Jurkat, Clone E6-1 (cell line): ENCODE measurements at places on chromosomes 1 and 21.

DNA sequence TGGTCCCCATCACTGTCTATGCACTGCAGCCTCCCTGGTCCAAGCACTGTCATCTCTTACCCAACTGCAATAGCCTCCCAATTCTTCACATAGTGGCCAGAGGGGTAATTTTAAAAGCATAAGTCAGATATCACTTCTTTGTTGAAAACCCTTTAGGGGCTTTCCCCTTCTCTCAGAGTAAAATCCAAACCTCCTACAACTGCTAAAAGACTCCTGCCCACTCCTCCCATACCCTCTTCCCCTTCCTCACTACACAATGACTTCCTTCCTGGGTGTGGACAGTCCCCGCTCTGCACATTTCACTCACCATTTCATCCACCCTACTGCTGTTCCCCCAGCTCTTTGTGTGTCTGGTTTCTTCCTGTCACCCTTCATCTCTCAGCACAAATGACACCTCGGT is 8.3 kb downstream of the MCOLN2 start:
- DNase-seq: no peak

GRCh38 chr1:167542109-167543032 is 11.2 kb downstream of the CREG1 start:
- no peak for DNase-seq

DNA sequence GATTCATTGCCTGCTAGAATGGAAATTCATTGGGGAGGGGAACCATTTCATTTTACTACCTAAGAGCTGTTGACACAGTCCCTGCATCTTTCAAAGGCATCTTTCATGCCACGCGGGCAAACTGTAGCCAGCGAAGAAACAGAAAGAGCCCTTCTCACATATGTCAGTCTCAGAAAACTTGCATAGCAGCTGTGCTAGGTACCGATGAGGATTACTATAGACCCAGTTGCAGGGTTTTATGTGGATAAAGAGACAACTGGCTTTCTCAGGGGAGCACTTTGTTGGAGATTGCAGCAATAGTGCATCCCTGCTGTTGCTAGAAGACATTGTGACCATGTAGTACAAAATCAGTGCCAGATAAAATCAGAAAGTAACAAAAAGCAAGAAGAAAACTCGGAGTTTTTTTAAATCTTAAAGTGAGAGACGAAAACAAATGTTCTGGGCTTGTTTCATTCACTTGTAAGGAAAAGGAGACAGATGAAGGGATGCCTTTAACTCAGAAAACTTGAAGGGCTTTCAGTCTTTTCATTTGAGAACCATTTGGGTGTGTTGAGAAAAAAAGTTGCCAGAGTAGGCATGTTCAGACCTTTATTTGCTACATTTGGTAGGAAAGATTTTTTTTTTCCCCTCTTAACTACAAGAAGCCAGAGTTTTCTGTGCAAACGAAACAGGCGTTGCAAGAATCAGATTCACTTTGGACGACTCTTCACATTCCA is 804.1 kb downstream of the USP25 start:
- DNase-seq: no peak

DNA sequence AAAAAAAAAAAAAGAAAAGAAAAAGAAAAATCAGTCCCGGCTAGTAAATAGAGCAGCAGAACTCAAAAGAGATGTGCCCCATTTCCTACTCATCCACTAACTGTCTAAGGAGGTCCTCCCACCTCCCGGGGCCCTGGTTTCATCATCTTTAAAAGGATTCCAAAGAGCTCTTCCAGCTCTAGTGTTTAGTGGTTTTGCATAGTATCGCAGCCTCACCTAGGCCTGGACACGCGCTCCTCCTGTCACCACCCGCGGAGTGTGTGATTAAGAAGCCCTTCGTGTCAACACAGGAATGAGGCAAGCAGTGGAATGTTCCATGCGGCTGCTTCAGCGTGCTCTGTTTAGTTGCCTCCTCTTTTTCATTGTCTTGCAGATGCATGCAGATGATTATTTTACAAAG is 49.0 kb downstream of the LBR start:
- no peak for DNase-seq

DNA sequence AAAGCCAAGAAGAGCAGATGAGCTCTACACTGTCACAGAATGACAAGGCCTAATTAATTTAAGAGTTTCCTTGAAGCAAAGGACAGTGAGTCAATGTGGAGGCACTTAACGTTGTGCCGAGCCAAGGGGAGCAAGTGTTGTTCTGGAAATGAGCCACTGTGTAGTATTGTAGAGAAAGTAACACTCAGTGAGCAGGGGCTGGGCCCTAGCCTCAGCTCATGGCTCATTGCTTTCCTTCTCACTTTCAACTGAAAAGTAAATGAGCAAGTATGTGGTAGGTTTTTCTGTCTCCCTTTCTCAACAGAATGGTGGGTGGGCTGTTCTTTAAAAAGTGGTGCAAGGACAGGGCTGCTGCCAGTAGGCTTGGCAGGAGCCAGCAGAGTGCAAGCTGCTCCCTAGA is 11.8 kb upstream of the KIAA0040 start:
- DNase-seq: no peak

- no peak for DNase-seq
Measured at GRCh38 chr21:29174607-29175013, 44.2 kb downstream of the MAP3K7CL start.

- no peak for DNase-seq
Measured at GRCh38 chr1:94925561-94926125, 1.3 kb downstream of the CNN3 start.

DNA sequence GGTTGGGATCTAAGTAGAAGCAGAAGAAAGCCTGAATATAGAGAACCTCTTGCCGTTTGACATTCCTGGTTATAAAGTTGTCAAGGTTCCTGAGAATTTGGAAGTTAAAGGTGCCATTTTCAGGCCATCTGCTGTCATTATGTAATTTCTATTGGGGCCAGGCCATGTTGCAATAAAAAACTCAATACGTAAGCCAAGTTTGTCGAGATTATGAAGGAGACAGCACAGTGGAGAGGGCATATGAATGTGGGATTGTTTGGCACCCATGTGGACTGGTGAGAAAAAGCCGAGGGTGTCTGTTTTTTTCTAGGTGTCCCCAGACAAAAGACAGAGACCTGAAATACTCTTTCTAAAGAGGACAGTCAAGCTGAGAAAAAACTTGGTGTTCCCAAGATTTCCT is 18.8 kb upstream of the HSD3B1 start:
- DNase-seq: no peak

- DNase-seq: no peak
Measured at GRCh38 chr21:15221799-15222386, 157.1 kb upstream of the NRIP1 start.

GRCh38 chr1:177451191-177451590 is 280.4 kb downstream of the BRINP2 start:
- DNase-seq: no peak

DNA sequence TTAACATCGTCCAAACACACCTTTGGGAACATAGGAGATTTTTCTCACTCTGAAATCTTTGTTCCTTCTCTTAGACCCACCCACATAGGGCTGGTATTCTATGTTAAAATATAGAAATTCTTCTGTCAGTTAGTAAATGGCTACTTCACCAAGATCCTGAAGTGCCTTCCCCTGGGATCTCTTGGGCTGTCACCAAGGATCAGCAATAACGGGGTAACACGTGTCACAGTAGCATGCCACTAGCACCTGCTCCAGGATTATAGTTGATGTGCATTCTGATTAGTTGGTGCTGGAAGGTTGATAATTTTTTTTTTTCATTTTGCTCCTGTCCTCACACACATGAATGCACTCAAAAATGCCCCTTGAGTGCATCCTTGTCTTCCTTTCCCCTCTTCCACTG is 298.7 kb downstream of the NTNG1 start:
- DNase-seq: no peak

DNA sequence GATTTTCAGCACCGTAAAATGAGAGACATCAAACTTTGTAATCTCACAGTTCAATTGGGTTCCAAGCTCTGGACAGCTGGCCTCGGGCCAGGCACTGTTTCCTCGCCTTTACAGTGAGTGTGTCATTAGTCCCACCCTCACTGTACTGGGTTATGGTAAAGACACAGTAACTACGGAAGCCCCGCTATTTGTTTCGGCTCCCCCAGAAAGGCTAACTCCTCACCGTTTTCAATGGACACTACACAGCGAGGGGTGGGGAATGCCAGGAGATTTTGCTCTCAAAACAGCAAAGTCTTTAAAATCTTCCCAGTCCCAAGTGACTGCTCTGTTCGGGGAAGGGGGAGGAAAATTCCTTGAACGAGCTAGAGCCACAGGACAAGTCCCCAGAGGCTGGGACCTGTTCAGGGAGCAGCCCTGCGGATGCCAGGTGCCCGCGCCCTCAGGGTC is 757 bp upstream of the SPSB1 start:
- no peak for DNase-seq

- DNase-seq: no peak
Measured at GRCh38 chr21:16312321-16312720, 582.5 kb downstream of the USP25 start.

- DNase-seq: no peak
Measured at GRCh38 chr21:44998086-44998620, 58.3 kb downstream of the SLX9 start.

DNA sequence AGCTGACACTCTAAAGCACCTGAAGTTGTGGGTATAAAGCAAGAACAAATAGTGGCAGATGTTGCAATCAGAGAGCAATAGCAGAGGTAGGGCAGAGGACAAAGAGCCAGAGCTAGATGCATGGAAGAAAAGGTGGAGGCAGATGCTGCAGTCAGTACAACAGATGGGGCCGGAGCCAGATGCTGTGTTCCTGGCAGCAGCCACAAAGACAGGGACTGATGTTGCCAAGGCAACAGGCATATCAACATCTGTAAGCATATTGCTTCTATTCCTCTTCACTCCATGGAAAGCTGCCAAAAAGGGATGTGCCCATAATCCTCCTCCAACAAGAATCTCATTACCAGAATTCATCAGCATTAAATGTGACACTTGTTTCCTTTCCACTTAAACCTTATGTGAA is 108.0 kb downstream of the TNNI3K start:
- no peak for DNase-seq

DNA sequence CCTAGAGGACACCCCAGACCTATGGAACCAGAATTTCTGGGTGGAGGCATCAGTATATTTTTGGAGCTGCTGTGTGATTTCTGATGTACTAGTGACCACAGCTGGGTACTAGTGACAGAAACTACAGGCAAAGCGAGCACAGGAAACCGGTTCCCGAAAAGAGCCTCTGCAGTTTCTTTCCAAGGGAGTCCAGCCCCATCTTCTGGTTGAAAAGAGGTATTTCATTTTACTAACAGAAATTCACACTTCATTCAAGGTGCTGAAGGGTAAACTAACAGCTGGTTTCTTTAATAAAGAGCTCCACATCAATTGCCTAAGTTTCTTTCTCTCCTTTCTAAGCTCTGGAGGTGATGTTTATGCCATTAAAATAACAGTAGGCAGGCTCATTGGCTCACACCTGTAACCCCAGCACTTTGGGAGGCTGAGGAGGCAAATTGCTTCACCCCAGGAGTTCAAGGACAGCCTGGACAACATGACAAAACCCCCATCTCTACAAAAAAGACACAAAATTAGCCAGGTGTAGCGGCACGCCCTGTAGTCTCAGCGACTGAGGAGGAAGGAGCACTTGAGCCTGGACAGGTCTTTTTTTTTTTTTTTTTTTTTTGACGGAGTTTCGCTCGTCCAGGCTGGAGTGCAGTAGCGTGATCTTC is 22.0 kb downstream of the THAP3 start:
- DNase-seq: peak; percentile 15

- DNase-seq: no peak
Measured at GRCh38 chr1:219317762-219318353, 144.2 kb downstream of the LYPLAL1 start.

DNA sequence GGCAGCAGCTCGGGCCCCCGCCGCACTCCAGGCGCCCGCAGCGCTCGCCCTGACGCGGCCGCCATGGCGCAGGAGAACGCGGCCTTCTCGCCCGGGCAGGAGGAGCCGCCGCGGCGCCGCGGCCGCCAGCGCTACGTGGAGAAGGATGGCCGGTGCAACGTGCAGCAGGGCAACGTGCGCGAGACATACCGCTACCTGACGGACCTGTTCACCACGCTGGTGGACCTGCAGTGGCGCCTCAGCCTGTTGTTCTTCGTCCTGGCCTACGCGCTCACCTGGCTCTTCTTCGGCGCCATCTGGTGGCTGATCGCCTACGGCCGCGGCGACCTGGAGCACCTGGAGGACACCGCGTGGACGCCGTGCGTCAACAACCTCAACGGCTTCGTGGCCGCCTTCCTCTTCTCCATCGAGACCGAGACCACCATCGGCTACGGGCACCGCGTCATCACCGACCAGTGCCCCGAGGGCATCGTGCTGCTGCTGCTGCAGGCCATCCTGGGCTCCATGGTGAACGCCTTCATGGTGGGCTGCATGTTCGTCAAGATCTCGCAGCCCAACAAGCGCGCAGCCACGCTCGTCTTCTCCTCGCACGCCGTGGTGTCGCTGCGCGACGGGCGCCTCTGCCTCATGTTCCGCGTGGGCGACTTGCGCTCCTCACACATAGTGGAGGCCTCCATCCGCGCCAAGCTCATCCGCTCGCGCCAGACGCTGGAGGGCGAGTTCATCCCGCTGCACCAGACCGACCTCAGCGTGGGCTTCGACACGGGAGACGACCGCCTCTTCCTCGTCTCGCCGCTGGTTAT is 2.8 kb downstream of the KCNJ9 start:
- DNase-seq: no peak

- DNase-seq: no peak
Measured at GRCh38 chr1:178575611-178576361, 62.9 kb downstream of the TEX35 start.

DNA sequence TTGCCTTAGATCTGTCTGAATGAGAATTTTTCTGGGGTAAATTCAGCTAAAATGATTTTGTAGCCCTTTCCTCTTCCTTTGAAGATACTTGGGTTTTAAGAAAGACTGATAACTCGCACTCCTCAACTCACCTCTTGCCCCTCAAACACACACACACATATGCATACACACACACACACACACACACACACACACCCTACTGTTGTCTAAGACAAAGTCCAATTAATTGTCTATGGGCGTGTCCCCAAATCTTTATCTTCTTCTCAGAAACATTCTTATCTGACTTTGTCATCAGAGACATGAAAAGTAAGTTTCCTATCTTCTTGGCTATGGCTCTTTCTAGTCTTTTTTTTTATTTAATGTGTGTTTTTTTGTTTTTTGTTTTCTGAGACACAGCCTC is 36.1 kb upstream of the SMYD2 start:
- DNase-seq: no peak

GRCh38 chr1:109208836-109209463 is 4.8 kb upstream of the SARS1 start:
- DNase-seq: no peak

DNA sequence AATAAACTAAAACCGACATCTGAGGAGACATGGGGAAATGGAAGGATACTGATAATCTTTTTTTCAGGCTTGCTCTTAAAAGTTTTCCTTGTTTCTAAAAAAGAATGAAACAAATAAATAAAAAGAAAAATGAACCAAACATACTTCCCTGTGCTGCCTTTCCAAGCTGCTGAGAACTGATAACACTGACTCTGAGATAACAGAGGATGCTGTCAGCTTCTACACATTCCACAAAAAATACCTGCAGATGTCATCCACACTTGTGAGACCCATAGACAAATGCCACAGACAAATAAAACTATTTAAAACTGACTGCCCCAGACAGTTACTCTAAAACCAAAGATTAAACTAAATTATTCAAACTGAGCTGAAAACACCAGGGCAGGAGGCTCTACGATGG is 12.0 kb upstream of the OR6K3 start:
- no peak for DNase-seq
